ENCODE measurements at places on chromosomes 2 and 18.

- DNase-seq: no peak
Measured at GRCh38 chr18:741931-742512, 29.6 kb upstream of the ENOSF1 start.

- no peak for DNase-seq
Measured at GRCh38 chr2:190553254-190553653, 18.7 kb upstream of the NEMP2 start.

- DNase-seq: no peak
Measured at GRCh38 chr2:9556121-9556743, 602 bp upstream of the ADAM17 start.

- no peak for DNase-seq
Measured at GRCh38 chr2:60212181-60212945, 341.1 kb downstream of the BCL11A start.

DNA sequence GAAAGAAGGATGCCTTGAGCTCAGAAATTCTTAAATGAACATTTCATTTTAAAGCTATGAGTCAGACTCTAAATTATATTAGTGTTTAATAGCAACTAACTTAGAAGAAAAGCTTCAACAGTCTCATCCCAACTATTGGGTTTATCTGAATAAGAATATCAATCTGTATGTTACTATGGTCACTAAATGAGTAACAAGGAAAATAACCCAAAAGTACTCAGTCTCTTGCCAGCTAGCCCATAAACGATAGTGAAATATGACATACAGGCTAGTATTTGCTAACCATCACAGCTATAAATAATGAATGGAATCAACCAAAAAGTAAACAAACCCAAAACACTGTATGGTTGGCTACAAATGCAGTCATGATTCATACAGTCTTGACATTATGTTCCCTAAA is 174.9 kb downstream of the RAB3GAP1 start:
- DNase-seq: no peak

- DNase-seq: no peak
Measured at GRCh38 chr18:4232656-4233055, 222.5 kb downstream of the DLGAP1 start.

DNA sequence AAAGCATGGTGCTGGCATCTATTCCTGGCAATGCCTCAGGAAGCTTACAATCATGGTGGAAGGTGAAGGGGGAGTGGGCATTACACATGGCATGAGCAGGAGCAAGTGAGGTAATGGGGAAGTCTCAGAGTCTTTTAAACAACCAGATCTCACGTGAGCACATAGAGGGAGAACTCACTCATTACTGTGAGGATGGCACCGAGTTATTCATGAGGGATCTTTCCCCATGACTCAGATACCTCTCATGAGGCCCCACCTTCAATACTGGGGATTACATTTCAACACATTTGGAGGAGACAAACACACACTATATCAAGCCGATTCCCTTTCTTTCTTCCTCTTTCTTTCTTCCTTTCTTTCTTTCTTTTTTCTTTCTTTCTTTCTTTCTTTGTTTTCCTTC is 47.9 kb upstream of the FANCL start:
- DNase-seq: no peak

- no peak for DNase-seq
Measured at GRCh38 chr2:3149441-3150217, 228.0 kb downstream of the EIPR1 start.

All from NCI-H1930 (cell line).